ENCODE measurements at places on chromosomes 11 and 22.

- DNase-seq: no peak
These were observed 92.4 kb upstream of the BID start for GRCh38 chr22:17866621-17867020.

DNA sequence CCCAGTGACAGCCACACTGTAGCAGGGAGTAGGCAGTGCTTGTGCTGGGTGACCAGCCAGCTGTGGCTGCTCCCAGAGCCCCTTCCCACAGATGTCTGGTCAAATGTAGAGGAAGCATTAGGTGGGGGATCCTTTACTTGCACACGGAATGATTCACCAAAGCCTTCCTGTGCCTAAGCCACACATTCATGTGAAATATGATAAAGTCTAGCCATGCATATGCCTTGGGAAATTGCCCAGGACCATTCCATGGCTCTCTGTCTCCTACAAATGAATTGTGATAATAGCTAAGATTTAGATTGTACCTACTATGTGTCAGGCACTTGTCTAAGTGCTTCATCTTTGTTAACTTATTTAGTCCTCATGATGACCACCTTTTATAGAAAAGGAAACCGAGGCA is 217.5 kb upstream of the E2F8 start:
- DNase-seq: no peak

GRCh38 chr11:40716344-40717130 is 742.9 kb downstream of the LRRC4C start:
- DNase-seq: peak; percentile 41

GRCh38 chr11:1472180-1473005 is 14.2 kb downstream of the MOB2 start:
- no peak for DNase-seq

- no peak for DNase-seq
These were observed 59.3 kb downstream of the GGTLC2 start for GRCh38 chr22:22703715-22704114.

DNA sequence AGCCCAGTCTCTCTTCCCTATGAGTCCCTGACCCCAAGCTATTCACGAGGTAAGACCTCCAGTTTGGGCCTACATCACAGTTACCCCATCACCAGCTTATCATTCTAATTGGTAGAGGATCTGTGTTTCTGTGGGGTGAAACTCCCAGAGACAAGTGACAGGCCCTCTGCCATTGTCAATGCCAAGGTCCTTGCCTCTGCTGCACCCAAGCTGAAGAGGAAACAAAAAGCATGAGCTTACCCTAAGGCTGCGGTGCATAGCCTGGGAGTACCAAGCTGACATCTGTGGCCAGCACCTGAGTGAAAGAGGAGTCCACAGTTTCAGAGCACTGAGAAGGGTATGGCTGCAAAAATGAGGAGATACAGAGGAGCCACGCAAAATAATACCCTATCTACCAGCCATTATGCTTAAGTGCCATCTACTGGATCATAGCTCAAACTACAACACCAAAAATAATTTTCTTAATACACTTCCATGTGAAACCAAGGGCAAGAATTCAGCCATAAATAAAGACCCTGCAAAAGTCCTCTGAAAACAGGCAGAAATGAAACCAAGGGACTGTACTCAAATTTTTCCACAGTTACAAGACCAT is 62.3 kb upstream of the ANO5 start:
- DNase-seq: peak; percentile 34

DNA sequence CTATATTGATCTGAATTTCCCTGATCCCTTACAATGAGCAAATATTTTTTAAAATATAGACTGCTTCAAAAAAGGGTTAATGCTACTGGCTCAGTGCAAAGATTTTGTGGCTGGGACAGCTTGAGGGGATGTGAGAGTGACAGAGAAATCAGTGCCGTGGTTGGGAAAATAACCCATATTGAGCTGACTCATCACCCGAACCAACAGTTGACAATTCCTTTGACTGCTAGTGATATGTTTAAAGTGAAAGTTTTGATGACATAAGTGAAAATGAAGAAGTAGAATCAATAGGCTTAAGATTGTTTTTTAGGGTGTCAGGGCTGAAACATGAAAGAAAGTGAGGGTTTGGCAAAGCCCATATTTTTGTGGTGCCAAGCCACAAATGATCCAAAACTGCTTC is 257.1 kb upstream of the TENM4 start:
- DNase-seq: no peak

GRCh38 chr11:24734742-24735237 is 237.9 kb downstream of the LUZP2 start:
- DNase-seq: no peak

DNA sequence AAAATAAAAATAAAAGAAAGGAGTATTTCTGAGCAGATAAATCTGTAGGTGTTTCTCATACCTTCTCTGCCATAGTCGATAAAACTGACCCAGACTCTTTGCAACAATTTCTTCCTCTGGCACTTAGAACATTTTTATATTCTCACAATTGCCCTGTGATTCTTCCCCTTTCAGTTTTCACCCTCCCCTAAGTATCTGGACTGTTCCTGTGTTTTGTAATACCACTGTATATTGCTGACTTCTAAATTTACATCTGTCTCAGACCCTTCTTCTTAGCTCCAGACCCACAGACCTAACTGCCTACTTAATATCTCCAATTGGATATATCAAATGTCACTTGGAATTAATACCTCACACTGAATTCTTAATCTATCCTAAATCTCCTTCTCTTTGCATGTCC is 133.4 kb upstream of the DDI1 start:
- no peak for DNase-seq

DNA sequence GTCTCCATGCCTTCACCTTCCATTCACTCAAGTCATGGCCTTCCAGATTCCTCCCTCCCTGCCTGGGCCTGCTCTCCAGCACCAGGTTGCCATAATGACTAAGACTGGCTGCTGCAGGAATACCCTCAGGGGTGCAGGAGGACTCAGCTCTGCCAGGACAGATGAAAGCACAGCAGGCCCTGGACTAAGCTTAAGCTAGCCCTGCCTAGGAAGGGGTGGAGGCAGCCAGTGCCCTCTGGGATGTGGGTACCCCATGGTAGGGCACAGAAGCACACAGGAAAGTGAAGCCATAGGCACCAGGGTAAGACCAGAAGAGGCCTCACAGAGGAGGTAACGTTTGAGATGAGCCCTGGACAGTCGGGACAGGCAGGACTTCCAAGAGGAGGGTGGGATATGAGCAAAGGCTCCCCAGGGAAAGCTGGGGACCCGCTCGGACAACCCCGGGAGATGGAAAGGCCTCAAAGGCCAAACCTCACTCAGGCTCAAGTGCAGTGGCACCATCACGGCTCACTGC is 3.0 kb upstream of the RIN1 start:
- DNase-seq: no peak

DNA sequence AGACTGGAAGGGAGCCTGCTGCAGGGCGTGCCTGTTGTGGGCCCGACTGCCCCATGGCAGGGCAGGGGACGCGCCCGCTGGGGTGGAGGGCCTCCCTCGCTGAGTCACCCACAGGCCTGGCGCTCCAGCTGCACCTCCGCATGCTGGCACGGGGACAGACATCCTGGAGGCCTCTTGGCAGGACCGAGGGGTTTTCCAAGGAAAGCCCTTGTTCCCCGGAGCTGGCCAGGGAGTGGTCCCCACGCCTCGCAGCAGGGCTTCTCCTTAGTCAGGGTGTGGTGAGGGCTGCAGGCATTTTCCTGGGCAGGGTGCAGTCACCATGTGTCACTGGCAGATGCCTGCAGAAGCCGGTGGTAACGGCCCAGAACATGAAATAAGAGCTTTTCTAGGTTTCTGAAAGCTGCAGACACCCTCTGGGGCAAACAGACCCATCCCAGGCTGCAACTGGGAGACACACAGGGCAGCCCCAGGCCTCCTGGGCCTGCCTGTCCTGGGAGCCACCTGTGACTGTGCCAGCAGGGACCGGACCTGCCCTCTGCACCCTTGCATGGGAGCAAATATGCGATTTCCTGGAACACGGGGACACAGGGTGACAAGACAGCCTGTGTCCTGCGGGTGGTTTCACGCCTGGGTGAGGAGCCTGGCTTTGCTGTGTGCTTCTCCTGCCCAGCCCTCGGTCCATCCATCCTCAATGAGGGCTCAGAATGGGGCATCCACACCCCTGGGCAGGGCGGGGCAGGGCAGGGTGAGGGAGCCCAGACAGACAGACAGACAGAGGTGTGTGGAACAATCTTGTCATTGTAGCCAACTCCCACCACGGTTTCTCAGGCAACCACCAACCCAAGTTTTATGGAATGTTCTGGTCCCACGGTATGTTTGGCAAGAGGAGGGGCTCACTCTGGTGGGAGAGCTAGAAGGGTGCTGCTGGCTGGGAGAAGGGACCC is 43.2 kb upstream of the FADD start:
- no peak for DNase-seq

GRCh38 chr22:50342651-50343540 is at the start of gene PPP6R2:
PPP6R2 (plus strand) TSS chr22:50343327; CDS start chr22:50393909, 50,582 bp downstream.
- DNase-seq: peak; percentile 95

DNA sequence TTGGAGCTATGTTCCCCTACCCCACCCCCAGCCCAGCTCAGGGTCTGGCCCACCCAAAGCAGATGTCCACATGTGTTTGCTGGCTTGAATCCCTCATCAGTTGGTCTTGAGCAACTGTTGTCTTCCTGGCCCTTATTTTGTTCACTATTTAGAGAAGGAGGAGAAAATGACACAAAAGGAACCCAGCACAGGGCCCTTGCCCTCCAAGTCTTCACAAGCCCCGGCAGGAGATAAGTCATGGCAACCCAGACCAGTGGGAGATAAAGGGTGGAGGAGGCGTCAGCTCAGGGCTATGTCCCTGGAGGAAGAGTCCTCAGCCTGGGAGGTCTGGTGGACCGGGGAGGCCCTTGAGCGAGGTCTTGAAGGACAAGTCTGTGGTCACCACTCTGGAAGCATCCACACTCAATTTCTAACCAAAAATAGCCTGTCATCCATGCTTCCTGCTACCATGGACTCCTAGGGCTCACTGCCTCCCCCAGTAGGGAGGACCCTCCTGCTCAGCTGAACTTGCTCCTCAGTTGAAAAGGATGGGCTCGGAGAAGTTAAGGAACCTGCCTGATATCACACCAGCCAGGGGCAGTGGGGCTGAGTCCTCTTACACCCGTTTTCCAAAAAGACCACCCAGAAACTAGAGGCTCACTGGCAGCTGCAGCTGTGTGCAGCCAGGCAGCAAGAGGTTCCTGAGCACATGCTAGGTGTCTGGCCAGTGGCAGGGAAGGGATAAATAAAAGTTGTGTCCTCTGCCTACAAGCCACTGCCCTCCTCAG is 1.8 kb upstream of the RAB3IL1 start:
- peak; percentile 1 for DNase-seq
